Suprapubic skin (tissue), 4 donors: ENCODE measurements at places on chromosomes 6 and 20.

DNA sequence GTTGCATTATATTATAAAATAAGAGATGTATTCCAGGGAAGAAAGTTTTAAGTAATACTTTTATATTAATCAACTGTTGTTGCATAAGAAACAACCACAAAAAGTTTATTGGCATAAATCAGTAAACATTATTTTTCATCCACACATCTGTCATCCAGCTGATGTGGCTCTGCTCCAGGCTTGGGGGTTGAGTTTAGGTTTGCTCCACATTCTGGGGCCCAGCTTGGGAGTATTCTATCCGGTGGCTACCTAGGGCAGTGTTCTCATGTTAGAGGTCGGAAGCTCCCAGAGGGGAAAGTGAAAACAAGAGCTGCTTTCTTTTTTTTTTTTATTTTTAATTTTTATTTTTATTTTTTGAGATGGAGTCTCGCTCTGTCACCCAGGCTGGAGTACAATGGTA is 728.4 kb upstream of the FLRT3 start:
- DNase-seq = no peak

GRCh38 chr6:35008858-35009257 is 119.8 kb downstream of the ANKS1A start:
- DNase-seq = no peak

DNA sequence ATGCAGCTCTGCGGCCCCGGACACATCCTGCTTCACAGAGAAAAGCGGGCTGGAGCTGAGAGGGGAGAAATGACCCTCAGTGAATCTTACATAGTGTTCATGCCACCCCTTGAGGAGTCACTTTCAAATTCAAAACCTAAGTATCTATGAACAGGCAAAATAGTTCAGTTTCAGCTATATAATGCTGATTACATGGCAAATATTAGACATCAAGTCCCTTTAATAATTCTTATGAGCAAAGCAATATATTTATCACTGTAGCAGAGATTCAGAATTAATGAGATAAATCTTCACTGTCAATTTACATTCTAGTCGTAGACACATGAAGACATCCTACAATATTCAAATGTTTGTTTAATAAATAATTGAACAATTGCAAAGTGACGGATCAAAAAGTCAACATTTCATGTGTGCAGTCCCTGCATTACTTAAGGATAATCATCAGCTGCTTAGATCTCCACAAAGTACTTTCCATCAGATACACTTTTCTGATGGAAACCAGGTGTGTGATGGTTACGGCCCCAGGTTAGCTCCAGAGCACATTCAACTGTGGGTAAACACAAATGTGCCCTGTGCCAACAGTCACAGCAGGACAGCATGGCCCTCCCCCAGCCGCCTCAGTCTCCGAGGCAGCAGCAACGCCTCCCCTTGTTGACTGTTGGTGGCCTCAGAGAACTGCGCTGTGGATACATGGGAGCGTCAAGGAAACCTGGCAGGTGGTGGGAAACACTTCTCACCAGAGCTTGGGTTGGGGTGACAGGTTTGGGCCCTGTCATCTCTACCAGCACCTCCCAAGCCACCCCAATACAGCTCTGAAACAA is 787 bp upstream of the PRR18 start:
- DNase-seq = no peak

GRCh38 chr6:156599366-156599765 is 177.8 kb upstream of the ARID1B start:
- no peak for DNase-seq

- DNase-seq = no peak
These were observed 26.9 kb upstream of the ADTRP start for GRCh38 chr6:11805259-11806053.

DNA sequence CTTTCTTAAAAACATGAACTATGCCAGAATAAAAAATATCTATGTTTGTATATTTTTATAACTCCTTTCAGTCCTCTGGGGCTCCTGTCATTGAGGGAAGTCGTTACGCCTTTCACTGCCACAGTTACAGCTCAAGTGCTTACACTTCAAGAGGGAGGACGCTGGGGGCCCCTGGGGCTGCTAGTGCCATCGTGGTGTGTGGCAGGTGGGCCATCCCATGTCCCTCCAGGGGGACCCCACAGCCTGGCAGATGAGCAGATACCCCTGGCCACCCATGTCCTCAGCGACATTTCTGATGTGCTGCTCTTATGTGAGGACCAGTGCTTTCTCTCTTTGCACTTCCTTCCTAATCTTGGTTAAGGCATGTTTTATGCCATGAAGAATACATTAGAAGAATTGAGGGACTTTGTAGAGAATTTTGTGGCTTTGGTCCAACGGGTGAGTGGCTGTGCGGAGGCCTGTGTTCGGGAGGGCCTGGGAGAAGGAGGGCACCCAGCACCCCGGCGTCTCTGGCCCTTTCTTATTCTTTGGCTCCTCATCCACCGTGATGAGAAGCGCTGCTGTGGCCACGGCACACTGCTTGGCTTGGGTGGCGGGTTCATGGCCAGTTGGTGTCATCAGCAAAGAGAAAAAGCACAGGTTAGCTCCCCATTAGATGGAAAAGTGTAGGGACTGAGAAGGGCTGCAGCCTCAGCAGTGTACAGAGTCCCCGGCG is 38.3 kb upstream of the SYNJ2 start:
- no peak for DNase-seq

DNA sequence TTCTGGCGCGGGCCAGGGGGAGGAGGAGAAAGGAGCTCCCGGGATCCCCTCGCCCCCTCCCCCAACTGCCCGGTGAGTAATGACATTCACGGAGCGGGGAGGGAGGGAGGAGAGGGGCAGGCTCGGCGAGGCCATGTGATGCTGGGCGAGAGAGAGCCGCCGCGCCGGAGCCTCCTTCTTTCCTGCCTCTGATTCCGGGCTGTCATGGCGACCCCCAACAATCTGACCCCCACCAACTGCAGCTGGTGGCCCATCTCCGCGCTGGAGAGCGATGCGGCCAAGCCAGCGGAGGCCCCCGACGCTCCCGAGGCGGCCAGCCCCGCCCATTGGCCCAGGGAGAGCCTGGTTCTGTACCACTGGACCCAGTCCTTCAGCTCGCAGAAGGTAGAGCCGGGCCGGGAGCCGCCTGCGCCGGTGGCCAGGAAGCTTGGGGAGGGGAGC is at the start of gene GDAP1L1:
GDAP1L1 (plus strand) TSS at position 178 of the 441 bp plus-strand sequence; CDS start at position 205, 27 bp downstream.
- no peak for DNase-seq

DNA sequence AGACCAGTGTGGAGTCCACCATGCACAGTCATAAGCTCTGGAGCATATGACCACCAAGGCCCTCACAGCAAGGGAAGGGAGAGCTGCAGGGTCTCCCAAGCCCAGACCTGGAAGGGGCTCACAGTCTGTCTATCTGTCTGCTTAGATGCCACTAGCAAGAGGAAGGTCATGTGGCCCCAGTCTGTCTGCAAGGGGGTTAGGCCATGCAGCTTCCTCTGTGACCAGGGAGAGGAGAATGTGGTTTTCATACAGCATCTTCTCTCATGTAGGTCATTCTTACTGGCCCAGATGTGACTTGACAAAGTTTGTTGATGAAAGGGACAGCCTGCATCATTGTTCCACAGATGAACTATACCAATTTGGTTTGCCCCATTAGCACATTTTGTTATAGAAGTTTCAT is 260.8 kb downstream of the FARS2 start:
- DNase-seq = no peak
